MV-4-11 (cell line): ENCODE measurements at places on chromosomes 2 and 18.

- no peak for DNase-seq
These were observed 720.8 kb upstream of the REG3G start for GRCh38 chr2:78304678-78305077.

DNA sequence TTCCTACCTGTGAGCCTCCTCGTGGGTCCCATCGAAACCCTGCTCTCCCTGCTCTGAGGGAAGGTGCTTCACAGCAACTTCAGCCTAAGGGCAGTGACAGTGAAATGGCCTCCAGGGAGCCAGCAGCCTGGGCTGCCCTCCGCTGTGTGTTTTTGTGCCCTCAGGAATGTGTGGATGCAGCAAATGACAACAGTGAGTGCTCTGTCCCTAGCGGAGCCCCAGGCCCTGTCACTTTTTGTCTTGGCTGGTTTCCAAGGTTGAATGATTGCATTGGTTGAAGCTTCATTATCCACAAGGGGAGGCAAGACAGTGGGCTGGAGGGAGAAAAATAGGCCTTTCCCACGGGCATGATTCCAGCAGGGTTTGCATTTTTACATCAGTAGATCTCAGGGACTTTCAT is 42.9 kb downstream of the STON1 start:
- no peak for DNase-seq

DNA sequence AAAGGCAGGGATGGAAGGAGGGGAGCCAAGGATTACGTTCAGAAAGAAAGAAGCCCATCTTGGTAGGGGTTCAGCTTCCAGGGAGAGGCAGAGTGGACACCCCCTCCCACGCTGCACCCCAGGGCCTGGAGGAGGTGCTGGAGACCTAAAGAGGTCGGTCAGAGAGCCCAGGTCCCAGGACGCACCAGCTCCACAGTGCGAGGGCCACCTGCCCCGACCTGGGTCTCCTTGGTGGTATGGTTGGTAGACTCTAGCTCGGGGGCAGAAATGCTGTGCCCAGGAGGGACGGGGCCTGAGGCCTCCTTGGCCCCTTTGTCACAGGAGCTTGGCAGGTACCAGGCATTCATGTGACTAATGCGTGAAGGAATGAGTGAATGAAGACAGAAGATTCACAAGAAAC is 87.1 kb upstream of the RAB6C start:
- DNase-seq, result no peak

- DNase-seq, result peak; percentile 66
These were observed 618.6 kb downstream of the ZEB2 start for GRCh38 chr2:143901185-143901842.
